Muscle of back (tissue), 13 donors: ENCODE measurements at places on chromosomes 1 and 21. TPM values are rescaled to one million over a fixed set of nuclear protein-coding genes. Genes with fewer than 3 reads are reported as not detected.

Gene AK5
- polyA plus RNA-seq, result 10.1 TPM

Gene DENND2D
- polyA plus RNA-seq, result 0.98 TPM

Gene OSCP1
- 5.2 TPM for polyA plus RNA-seq

Gene ACTN2
- 1,865 TPM for polyA plus RNA-seq

Gene GRHL3
- 0.10 TPM for polyA plus RNA-seq

Gene TFF2
- polyA plus RNA-seq, result not detected

Gene HORMAD1
- polyA plus RNA-seq, result not detected

Gene HAO2
- not detected for polyA plus RNA-seq

Gene HES2
- polyA plus RNA-seq, result not detected

Gene DYRK1A
- 70.5 TPM for polyA plus RNA-seq

Gene NOTCH2NLA
- 26.4 TPM for polyA plus RNA-seq

Gene DYNLT5
- polyA plus RNA-seq, result 4.5 TPM
